ENCODE measurements at places on chromosomes 3 and 15.
A peak's percentile ranks its signal among the peaks of the same experiment; 100 is the strongest.

DNA sequence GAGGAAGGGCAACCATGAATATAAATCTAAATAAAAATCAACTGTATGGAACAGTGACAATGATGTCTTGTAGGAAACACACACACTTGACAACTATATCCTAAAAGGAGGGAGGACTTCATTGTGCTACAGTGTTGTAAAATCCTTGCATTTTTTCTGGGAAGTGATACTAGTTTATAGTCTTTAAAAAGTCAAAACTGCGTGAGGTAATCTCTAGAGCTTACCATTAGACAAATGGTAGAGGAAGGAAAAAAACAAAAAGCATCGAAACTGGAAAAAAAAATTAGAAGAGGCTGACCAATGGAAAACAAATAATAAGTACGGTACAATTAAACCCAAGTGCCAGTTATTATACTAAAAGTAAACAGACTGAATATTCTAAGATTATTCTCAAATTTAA, 38.7 kb downstream of the CHSY1 start:
- no peaks in the 10 kb centered on the region for H3K36me3 ChIP-seq
- DNase-seq: no peak
- H3K27ac ChIP-seq: peak overlapping the region; percentile 29
- peaks cover 10% of the 10 kb centered on the region for H3K4me1 ChIP-seq
- no peak overlapping the region for H3K4me3 ChIP-seq
- no peaks in the 10 kb centered on the region for H3K27me3 ChIP-seq

DNA sequence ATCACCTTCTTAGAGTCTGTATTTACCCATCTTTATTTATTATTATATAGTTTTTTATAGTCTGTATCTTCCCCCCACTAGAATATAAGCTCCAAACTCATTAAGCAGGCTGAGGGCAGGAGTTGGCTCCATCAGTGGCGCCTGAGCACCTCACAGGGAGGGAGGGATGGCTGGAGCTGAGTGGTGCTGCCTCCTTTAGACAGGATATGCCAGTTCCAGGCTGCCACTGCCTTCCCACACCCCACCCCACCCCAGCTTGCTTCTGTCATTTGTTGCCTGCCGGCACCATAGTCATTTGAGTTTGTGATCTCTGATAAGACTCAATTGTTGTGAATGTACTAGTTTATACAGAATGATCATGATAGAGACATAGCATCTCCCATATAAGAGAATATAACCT, 85.5 kb downstream of the KLHL25 start:
- H3K4me1 ChIP-seq: peaks cover 52% of the 10 kb centered on the region
- H3K36me3 ChIP-seq: peaks cover 76% of the 10 kb centered on the region
- peak overlapping the region; percentile 77 for H3K27ac ChIP-seq
- H3K4me3 ChIP-seq: no peak overlapping the region
- no peak for DNase-seq

- no peak overlapping the region for H3K27ac ChIP-seq
- no peaks in the 10 kb centered on the region for H3K27me3 ChIP-seq
Measured at GRCh38 chr3:72590732-72591221, 257.5 kb downstream of the SHQ1 start.

- no peak for DNase-seq
- H3K27me3 ChIP-seq: peaks cover 11% of the 10 kb centered on the region
- H3K36me3 ChIP-seq: no peaks in the 10 kb centered on the region
Measured at GRCh38 chr3:64270866-64271260, 45.6 kb upstream of the PRICKLE2 start.

DNA sequence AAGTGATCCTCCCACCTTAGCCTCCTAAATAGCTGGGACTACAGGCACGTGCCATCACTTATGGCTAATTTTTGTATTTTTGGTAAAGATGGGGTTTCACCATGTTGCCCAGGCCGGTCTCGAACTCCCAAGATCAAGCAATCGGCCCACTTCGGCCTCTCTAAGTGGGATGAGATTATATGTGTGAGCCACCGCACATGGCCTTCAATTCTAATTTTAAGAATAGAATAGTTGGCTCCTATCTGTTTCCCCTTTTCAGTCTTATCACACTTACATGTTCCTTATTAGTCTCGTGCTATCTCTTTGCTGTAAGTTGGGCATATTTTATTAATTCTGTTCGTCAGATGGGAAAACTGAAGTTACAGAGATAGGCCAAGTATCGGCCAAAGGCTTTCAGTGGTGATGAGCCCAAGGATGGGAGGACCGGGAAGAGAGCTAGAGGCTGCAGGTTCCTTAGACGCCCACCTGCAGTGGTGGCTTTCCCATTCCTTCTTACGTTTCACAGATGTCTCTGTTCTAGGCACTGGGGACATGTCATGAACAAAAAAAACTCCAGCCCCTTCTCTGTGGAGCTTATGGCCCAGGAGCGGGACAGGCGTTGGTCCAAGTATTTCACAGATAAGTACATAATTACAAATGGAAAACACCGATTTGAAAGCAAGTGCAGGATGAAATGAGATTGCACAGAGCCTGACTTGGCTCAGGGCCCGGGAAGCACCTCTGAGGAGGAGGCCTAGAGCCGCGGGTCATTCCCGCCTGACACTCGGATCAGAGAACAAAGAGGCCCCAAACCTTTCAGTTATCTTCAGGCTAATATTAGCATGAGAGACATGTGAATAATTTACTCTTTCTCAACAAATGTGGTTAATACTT, 91.1 kb upstream of the KLF13 start:
- H3K4me1 ChIP-seq: peaks cover 14% of the 10 kb centered on the region
- no peaks in the 10 kb centered on the region for H3K36me3 ChIP-seq
- no peak for DNase-seq

GRCh38 chr3:179765396-179765795, 112.6 kb downstream of the USP13 start:
- DNase-seq: no peak
- no peak overlapping the region for H3K27ac ChIP-seq
- no peaks in the 10 kb centered on the region for H3K36me3 ChIP-seq
- H3K4me3 ChIP-seq: no peak overlapping the region
- H3K4me1 ChIP-seq: no peaks in the 10 kb centered on the region
- no peaks in the 10 kb centered on the region for H3K27me3 ChIP-seq

DNA sequence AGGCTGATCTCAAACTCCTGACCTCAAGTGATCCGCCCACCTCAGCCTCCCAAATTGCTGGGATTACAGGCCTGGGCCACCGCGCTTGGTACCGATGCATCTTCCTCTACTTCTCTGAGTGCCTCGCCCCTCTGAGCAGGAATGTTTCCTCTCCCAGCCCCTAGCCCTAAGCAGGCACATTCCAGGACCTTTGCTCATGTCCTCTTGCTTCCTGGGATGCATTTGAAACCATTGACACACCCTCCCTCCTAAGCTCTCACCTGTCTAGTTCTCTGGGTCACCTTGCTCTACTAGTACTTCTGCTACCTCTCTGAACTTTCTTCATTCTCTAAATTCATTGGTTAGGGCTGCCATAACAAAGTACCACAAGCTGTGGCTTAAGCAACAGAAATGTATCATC, 17.9 kb upstream of the UACA start:
- H3K36me3 ChIP-seq: no peaks in the 10 kb centered on the region
- H3K4me1 ChIP-seq: no peaks in the 10 kb centered on the region
- H3K4me3 ChIP-seq: no peak overlapping the region
- DNase-seq: no peak

Data from left lung (tissue), 14 donors.